ENCODE measurements at places on chromosomes 5 and 9.

GRCh38 chr9:129995409-129996160, 47.4 kb downstream of the FNBP1 start:
- no peak for DNase-seq

DNA sequence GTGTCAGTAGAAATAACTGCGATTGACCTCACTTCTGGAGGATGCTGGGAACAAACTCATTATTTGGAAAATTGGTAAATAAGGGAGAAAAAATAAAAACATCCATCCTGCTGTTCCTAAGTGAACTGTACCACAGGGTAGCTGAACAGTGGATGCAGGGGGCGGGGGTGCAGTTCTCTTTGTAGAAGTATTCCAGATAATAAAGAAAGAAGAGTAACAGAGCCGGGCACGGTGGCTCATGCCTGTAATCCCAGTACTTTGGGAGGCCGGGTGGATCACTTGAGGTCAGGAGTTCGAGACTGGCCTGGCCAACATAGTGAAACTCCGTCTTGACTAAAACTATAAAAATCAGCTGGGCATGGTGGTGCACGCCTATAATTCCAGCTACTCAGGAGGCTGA, 132.1 kb downstream of the COL23A1 start:
- DNase-seq = no peak

DNA sequence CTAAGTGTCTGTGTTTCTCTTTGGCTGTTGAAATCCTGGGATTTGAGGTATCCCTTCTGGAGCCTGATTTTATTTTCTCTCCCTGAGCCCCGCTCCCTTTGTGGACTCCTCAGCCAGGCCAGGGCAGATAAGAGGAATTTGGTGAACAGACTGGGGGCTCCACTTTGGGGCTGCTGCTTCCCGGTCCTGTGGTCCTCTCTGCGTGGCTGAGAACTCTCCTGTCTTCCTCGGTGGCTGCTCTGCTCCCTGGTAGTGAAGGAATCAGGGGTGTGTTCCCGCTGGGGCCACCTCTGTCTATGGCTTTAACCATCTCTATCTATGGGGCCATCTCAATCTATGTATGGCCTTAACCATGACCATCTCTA, 71.7 kb upstream of the SH3PXD2B start:
- no peak for DNase-seq

GRCh38 chr5:17340819-17341218, 123.4 kb downstream of the BASP1 start:
- no peak for DNase-seq

DNA sequence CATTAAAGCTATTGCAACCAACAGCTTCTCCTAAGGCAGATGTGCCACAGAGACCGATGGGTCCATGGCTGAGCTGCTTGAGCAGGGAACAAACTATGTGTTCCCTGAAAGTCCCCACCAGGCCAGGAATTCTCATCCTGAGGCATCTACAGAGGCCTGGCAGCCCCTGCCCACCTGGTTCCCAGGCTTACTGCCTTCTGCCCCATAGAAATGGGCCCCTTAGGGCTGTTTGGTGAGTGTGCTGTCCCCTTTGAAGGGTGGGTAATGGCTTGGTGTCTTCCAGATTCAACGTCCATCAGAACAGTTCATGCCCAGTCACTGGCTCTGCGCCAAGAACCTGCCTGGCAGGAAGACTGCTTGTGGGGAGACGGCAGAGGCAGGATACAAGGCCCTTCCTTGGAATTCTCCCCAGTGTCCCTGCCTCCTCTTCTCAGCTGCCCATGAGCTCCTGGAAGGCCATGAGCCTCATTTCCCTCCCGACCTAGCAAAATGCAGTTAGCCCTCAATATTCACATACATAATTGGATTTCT, 3.8 kb upstream of the COL27A1 start:
- no peak for DNase-seq

- DNase-seq = no peak
Measured at GRCh38 chr9:76085596-76085995, 195.1 kb downstream of the PCSK5 start.

GRCh38 chr5:52997424-52997823, 8.3 kb downstream of the ITGA2 start:
- no peak for DNase-seq

DNA sequence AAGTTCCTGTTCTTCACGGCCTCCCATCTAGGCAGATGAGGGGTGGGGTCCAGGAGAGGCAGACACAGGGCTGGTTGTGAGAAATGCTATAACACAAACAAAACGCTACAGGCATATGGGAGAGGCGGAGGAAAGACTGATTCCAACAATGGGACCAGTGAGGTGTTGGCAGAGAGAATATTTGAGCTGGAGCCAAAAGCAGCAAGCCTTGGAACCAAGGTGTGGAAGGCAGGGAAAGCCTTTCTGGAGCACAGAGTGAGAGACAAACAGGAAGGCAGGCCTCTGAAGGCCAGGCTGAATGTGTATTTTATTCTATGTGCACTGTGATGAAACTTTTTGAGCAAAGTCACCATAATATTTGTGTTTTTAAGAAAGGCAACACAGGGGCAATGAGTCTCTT, 2.9 kb downstream of the ATPSCKMT start:
- DNase-seq = no peak

DNA sequence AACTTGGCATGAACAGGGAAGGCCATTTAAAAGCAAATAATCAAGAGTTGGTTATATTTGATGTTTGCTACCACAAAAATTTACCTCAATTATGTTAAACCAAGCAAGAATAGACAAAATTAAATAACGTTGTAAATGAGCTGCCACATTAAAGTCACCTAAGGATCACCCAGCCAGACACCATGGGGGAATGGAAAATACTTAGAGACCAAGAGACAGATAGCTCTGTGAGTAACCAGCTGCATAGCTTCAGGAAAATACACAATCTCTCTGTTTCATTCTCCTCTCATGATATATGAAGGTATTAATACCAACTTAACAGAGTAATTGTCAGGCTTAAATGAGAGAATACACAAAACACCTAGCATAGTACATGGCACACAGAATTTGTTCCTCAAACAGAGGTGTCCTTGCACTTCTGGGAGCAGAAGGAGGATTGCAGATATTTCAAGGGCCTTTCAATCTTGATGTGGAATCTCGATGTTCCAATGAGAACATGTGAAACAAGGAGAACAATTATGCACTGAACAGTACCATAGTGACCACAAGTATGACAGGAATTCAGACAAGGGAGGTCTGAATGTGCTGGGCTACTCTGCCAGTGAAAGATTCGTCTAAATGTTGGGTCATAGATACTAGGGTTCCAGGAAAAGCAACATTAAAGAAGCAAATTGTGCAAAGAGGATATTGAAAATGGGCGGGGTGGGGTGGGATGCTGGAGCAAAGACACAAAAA, 18.6 kb downstream of the JAKMIP2 start:
- DNase-seq = no peak

DNA sequence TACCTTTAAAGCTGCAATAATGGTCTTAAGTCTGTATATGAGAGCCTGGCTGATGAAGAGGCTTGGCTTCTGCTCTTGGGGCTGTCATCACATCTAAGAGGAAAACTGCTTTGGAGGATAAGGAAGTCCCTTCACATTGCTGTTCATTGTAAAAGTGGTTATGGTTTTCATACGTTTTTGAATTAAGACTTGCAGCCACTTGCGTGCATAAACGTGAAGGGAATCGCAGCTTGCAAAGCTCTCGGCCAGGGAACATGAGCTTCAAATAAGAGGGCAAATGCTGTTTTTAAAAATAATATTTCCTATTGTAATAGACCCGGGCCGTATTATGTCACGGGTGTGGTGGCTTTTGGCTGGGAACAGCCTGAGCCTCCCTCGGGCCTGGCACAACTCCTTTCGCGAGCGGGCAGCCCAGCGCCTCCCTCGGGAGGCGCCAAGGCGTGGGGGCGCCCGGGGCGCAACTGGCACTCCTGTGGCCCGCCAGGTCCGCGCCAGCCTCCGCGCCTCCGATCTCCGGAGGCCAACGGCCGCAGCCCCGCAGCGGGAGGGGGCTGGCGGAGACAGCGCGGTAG, 538 bp upstream of the ARHGEF28 start:
- DNase-seq = no peak

All from stimulated activated CD8-positive, alpha-beta memory T cell treated with anti-CD3 and anti-CD28 coated beads, Interleukin-4, amount 100 ng/mL, for 4 hours (primary cell).